ENCODE measurements at places on chromosomes 12 and 14.

DNA sequence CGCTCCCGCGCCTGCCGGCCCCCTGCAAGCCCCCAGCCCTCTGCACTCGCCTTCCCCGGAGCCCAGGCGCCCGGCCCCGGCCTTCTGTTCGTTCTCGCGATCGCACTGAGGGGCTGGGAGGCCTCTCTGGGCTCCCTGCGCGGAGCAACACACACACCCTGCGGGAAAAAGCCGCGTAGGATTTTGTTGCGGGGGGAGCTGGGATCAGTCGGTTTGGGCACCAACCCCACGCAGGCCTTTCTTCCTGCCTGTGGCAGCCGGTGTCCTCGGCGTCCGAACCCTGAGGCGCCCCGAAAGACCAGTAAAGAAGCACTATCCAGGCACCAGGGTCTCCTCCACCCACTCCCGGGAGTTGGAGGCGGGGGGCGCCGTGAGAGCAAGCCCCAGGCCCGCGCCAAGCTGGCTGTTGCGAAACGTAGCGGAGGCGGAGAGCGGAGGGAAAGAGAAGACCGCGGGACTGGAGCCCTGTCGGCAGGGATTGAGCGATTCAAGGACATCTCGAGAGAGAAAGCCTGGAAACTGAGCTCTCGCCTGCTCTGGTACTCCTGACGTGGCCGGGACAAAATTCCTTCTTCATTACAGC is 1.9 kb upstream of the HOXC5 start:
- no peak for DNase-seq

GRCh38 chr14:27050208-27050607 is 452.4 kb upstream of the NOVA1 start:
- no peak for DNase-seq

GRCh38 chr14:100532154-100532861 is 54.9 kb downstream of the BEGAIN start:
- DNase-seq = no peak

GRCh38 chr12:42908712-42909111 is 319.2 kb upstream of the PRICKLE1 start:
- DNase-seq = no peak

DNA sequence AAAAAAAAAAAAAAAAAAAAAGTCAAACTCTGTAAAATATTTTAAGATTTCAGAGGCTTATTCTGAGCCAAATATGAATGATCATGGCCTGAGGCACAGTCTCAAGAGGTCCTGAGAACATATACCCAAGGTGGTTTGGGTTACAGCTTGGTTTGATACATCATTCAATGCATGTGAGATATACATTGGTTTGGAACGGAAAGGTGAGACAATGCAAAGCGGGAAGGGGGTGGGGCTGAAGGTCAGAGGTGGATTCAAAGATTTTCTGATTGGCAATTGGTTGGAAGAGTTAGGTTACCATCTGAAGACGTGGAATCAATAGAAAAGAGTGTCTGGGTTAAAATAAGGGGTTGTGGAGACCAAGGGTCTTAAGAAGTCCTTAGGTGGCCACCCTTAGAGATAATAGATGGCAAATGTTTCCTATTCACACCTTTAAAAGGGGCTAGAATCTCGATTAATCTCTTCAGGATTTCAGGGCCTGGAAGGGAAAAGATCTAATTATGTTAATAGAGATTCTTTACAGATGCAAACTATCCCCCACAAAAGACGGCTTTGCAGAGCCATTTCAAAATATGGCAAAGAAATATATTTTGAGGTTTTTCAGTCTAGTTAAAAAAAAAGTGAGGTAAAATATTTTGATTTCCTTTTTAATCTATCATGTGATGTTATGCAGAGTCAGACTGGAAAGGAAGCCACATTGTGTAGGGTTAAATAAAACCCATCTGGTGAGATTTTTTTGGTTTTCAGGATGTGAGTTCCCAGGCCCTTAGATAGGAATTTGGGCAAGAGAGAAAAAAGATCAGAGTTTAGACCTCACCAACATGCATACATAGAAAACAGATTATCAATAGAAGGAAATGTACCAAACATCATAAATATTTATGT is 173.8 kb upstream of the CNOT2 start:
- DNase-seq = no peak

GRCh38 chr14:90654831-90655276 is 161.4 kb downstream of the TTC7B start:
- DNase-seq = no peak

GRCh38 chr12:68420225-68421010 is 88.3 kb upstream of the MDM1 start:
- no peak for DNase-seq

DNA sequence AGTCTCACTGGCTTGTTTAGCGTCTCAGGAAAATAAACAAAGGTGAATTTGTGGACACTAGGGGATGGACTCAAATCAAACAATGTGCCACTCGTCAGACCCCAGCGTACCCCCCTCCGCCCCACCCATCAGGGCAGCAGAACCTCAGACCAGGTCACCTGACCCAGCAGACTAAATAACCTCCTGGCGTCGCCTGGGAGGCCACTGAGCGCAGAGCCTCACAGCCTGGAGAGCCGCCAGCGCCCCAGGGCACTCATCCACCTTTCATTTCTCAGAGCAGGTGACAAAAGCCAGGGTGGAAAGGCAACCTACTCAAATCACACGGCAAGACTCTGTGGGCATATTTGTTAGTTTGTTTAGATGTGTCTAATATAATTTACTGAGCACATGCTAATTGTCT is 100.9 kb downstream of the DICER1 start:
- DNase-seq = no peak

GRCh38 chr12:116244001-116244400 is 33.5 kb downstream of the MED13L start:
- DNase-seq = no peak

- DNase-seq = no peak
Observed at GRCh38 chr12:120075034-120075616, 41.4 kb downstream of the RAB35 start.

DNA sequence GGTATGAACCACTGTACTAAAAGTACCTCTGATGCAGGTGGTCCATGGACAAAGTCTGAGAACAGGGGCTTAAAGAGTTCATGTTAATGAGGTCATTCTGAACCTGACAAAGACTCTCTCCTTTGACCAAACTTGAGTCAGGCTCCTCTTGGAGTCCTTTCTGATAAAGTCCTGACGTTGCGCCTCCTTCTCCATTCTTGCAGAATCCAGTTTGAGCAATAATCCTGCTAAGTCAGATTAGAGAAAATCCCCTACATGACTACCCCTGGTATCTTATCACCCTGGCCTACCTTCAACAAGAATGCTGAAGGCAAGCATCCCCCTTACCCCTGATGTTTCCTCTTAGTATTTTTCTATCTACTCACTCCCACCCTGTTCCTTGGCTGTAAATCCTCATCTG is 46.0 kb upstream of the ISM2 start:
- DNase-seq = no peak

GRCh38 chr14:104794993-104795780 is at the start of gene AKT1:
Gene AKT1 (minus strand): TSS chr14:104795748. CDS start chr14:104792643, 3,105 bp downstream.
- no peak for DNase-seq

GRCh38 chr14:80291101-80291500 is 79.8 kb upstream of the DIO2 start:
- DNase-seq = no peak

- DNase-seq = no peak
Observed at GRCh38 chr12:93080452-93080851, 151.4 kb upstream of the EEA1 start.

Measured in stimulated activated CD4-positive, alpha-beta T cell treated with anti-CD3 and anti-CD28 coated beads, Interleukin-12 subunit alpha, Interleukin-12 subunit beta, amount 100 ng/mL, for 4 hours (primary cell).